T follicular helper cell (primary cell): ENCODE measurements at places on chromosomes 1 and 21.

DNA sequence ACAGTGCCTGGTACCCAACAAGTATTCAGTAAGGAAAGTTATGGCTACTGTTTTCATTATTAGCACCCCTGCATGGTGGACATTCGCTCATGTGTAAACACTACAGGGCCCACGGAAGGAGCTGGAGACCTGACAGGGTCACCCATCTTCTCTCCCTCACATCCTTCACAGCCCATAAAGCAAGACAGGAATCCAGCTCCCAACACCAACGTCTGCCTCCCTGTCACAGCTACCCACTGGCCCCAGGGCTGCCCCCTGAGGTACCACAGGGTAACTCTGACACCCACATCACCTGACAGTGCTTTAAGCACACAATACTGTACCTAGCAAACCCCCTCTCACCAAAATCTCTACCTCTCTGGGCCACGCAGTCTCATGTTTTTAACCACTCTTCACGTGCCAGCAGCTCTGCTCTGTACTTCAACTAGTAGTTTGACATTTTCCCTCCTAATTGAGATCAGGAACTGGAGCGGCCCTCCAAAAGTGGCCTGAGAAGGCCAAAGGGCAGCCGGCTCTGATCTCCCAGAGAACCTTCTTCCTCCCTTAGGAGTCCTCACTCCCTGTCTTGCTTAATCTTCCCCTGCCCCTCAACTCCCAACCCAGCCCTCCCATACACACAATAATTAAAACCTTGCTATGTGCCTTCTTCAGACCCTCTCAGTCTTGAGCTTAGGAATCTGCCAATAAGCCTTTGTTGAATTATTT is 76.8 kb downstream of the CD34 start:
- DNase-seq = no peak

DNA sequence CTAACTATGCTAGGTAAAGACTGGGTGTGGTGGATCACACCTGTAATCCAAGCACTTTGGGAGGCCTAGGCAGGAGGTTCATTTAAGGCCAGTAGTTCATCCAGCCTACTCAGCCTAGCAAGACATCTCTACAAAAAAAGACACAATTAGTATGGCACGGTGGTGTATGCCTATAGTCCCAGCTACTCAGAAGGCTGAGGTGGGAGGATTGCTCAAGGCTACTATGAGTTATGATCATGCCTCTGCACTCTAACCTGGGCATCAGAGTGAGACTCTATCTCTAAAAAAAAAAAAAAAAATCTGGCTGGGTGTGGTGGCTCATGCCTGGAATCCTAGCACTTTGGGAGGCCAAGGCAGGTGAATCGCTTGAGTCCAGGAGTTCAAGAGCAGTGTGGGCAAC is 21.6 kb downstream of the NUP210L start:
- DNase-seq = no peak

DNA sequence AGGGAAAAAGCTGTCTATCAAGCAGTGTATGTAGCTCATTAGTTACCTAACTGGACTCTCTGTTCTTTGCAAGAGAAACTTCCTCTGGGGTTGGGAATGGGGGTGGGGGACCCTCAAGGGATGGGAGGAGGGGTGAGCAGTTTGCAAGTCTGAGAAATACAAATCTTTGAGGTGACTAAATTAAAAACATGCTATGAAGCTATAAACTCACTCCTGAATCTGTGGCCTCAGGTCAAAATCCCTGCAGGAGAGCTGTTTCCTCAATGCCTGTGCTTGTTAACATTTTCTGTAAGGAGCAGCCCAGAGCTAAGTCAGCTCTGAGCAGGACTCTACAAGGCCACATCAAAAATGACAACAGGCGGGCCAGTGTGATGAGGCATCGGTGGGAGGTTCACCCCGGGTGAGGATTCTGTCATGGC is 32.8 kb upstream of the PTPRC start:
- no peak for DNase-seq

- DNase-seq = no peak
Observed at GRCh38 chr1:4684864-4685522, 30.6 kb downstream of the AJAP1 start.

DNA sequence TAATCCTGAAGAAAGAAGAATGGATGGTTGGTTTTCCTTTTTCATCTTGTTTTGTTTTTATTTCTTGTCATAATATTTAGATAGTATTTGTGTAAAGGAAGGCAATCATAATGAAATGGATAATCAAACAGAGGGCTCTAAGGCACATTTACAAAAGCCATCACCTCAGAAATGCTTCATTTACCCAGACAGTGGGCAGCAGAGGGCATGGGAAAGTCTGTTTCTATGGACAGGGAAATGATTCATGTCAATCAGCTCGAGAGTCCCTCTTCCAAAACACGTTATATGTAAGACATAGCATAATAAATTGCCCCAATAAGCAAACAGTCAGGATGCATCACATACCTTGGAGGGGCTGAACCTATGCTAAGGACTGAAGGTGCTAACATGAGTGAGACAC is 426.1 kb downstream of the PLPP3 start:
- no peak for DNase-seq

DNA sequence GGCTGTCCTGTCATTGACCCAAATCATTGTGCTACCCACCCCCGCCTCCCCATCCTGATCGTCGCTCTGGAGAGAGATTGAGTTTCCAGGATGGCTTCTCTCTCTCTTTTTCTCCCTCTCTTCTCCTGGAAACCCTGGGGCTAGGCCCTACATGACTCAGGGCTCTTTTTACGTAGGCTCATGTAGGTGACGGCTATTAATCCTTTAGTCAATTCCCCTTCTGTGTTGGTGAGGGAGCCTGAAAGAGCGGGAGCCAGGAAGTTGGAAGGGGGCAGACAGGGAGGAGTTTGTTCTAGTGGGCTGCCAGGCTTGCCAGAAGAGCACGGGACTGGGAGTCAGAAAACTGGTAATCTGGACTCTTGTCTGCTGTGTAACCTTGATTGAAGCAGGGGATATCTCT is 9.7 kb downstream of the ATP2B4 start:
- no peak for DNase-seq

- peak; percentile 32 for DNase-seq
Observed at GRCh38 chr1:226635456-226635941, 86.9 kb downstream of the STUM start.

- no peak for DNase-seq
Observed at GRCh38 chr1:3607703-3608065, 3.6 kb downstream of the MEGF6 start.

DNA sequence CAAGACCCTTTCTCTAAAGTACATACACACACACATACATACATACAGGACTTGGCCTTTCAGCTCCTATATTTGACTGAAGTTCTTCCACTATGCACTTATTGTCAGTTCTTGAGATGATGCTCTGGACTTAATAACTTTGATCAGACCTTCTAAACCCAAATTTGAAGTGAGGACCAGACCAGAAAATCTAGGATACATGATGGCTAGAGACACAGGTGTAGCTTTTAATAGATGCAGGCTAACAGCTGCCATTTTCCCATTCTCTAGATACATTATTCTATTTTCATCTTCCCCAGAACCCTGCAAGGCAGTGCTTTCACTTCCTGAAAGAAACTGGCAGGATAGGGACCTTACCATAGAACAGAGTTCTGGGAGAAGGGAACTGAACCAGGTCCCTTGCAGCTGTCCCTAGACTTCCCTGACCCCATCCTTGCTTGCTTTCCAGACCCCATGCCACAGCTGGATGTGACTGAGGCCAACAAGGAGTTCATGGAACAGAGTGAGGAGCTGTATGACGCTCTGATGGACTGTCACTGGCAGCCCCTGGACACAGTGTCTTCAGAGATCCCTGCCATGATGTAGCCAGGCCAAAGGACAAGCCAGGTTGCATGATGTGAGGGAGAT is 14.9 kb upstream of the RAB42 start:
- no peak for DNase-seq

GRCh38 chr1:4767308-4767707 is 112.9 kb downstream of the AJAP1 start:
- no peak for DNase-seq

DNA sequence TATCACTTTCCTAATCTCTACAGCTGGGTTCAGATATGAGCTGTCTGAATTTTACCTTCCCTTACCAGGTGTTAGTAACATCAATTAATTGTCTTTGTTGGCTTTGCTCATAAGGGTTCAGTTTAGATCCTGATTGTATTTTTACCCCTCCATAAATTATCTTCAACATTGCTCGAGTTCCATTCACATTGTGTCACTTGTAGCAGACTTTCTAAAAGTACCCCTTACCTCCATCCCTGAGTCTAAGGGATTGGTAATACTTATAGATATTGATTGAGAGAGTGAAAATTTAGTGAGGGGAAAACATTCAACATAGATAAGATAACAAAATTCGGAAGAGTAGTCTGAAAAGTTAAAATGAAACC is 7.3 kb downstream of the RASAL2 start:
- DNase-seq = no peak

- DNase-seq = no peak
Observed at GRCh38 chr1:180912211-180912800, 391 bp upstream of the KIAA1614 start.

- DNase-seq = no peak
Observed at GRCh38 chr1:205486258-205486657, 18.2 kb upstream of the CDK18 start.

DNA sequence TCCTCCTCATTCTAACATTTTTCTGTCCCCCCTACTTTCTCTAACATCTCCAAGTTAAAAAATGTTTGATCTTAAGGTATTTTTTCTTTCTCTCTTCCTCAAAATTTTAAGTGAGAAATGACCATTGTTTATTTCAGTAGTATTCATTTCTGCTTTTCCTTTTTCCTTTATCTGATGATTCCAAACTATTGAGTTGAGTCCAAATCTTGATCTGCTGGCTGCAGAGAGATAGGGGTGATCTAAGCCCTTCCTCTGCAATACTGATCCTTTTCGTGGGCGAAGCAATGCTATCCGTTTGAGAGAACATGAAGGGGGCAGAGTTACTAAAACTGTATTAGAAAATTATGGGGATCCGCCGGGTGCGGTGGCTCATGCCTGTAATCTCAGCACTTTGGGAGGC is 516 bp upstream of the NMNAT2 start:
- DNase-seq = no peak

DNA sequence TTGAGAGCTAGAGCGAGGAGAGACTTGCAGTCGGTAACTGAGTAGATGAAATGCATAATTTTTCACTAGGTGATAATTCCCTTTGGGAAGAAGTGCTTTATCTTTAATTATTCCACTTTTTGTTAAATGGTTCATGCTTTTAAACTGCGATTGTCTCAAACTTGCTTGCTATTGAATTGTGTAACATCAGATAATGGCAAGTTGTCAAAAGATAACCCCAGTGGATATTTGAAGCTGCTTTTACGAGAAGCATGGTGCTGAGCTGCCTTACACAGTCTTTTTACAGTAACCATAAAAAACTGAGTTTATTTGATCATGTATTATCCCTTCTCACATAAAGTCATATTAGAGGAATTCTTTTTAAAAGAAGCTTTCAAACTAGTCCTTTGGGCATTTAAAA is 30.2 kb downstream of the TMEM50B start:
- DNase-seq = no peak

GRCh38 chr1:14090062-14090461 is 390.1 kb downstream of the PRDM2 start:
- DNase-seq = no peak

DNA sequence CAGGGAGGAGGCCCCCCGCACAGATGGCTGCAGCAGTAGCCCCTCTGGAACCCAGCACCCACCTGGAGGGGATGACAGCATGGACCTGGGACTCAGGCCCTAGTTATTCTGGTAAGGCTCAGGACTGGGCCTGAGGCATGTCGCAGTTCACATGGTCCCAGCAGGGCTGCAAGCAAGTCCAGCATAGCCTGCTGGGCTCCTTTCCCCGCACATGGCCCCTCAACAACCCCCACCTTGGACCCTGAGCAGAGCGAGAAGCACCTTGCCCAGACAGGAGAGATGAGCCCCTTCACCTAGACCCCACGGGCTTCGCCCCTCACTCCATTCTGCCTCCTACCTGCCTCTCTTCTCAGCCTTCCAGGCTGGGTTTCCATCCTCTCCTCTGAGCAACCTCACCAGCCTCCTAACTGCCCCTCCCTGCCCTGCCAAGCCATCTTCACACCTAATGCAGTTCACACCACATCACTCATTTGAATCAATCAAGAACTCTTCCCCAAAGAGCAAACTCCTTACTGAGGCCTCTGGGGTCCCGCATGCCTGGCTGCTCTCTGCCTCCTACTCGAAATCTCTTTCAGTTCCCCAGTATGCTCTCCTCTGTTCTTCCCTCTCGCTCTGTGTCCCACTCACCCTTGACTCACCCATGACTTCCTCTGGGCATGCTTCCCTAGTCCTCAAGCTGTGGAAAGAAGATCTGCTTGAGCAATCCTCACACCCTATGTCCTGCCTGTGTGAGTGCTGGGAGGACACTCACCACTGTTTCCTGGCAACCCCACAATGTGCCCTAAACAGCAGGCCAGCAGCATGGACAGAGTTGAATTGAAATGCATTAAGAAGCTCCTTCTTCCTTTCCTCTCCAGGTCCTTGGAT is 9.4 kb upstream of the THEMIS2 start:
- no peak for DNase-seq

- DNase-seq = no peak
Observed at GRCh38 chr1:117260761-117261423, 50.2 kb upstream of the VTCN1 start.

DNA sequence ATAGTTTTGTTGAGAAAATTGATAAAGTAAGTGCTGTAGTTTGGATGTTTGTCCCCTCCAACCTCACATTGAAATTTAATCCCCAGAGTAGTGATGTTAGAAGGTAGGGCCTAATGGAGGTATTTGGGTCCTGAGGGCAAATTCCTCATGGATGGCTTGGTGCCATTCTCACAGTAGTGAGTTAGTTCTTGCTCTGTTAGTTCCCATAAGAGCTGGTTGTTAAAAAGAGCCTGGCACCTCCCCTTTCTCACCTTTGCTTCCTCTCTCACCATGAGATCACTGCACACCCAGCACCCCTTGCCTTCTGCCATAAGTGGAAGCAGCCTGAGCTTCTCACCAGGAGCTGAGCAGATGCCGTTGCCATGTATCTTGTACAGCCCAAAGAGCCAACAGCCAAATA is 354.8 kb upstream of the NFIA start:
- DNase-seq = no peak

DNA sequence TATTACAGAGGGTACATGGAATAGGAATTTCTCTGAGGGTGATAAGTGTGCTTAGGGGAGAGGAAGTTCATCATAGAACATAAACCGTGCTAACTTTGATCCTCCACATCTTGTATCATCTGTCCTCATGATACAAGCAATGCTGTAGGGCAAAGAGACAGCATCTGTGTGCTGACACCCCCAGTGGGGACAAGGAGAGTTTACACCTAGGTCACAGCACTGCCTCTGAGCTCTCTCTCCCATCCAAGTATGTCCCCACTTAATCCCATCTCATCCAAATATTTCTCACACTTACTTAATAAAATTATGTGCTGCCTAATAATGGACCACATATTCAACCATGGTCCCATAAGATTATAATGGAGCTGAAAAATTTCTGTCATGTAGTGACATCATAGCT is 4.3 kb upstream of the TEDDM1 start:
- DNase-seq = no peak
